Parietal lobe (tissue), 2 donors: ENCODE measurements at places on chromosomes 1 and 21. TPM values are rescaled to one million over a fixed set of nuclear protein-coding genes. Genes with fewer than 3 reads are reported as not detected.

The VCAM1 gene
- total RNA-seq: 14.4 TPM

The MYBPH gene
- total RNA-seq: not detected

The KMO gene
- 1.6 TPM for total RNA-seq

The ERICH3 gene
- 36.9 TPM for total RNA-seq

The CLK2 gene
- total RNA-seq: 46.3 TPM

The CD1E gene
- not detected for total RNA-seq
